HEK293T (cell line): ENCODE measurements at places on chromosomes 7 and 10.

- DNase-seq, result no peak
These were observed 5.2 kb upstream of the HOXA2 start for GRCh38 chr7:27107391-27108381.

DNA sequence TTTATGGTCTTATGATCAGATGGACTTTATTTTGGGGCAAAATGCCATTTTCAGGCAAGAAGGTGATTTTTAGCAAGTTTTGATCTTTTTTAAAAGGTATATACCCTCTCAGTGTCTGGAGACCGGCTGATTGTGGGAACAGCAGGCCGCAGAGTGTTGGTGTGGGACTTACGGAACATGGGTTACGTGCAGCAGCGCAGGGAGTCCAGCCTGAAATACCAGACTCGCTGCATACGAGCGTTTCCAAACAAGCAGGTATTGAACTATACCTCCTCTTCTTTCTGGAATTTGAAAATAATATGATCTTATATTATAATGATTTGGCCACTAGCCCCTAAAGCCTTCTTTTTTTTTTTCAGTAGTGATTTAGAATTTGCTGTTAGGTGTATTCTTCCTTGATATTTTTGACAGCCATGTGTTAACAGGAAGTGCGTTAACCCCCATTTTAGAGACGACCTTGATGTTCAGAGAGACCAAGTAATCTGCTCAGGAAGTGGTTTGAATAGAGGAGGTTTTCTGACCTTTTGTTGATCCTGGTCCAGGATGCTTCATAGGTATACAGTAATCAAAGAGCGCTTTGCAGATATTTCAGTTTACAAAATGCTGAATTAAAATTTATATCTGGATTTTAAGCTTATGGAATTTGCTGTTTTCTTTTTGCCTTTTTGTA, 6.2 kb downstream of the BUB3 start:
- DNase-seq, result no peak

DNA sequence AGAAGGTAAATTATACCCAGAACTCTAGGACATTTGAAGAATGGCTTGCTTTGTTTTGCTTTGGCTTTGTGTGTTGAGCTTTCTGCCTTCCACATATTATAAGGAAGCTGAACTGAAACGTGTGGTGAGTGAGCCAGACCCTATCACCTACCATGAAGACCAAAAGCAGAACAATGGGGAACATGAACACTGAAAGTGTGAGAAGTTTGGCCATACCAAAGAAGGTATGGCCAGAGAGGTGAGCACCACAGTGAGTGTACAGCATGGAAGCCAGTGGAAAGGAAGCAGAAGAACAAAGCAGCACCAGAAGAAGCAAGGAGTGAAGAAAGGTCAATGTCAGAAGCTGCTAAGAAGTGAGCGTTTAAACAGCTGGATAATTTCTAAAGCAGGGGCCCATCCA, 59.7 kb upstream of the CCDC71L start:
- no peak for DNase-seq

- DNase-seq, result peak; percentile 73
These were observed 312.6 kb downstream of the WDR37 start for GRCh38 chr10:1368842-1369171.

- DNase-seq, result no peak
These were observed 27.7 kb downstream of the BRAF start for GRCh38 chr7:140896996-140897395.

DNA sequence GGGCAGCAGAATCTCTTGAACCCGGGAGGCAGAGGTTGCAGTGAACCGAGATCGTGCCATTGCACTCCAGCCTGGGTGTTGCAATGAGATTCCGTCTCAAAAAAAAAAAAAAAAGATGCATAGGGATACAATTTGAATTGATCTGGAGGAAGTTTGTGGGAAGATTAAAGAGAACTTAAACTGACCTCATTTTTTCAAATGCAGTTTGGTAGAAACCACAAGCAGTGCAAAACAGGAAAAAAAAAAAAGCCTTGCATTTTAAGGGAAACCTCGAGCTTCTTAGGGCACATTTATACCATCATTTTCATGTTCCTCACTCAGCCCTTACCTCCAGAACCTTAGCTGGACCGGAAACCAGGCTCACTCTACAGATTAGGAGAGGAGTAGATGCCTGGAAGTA, 2.8 kb downstream of the KCTD7 start:
- DNase-seq, result no peak

GRCh38 chr10:42782446-42783180, at the start of gene BMS1:
Gene BMS1 (plus strand): TSS chr10:42782795. CDS start chr10:42784395, 1,600 bp downstream.
- DNase-seq, result peak; percentile 82

GRCh38 chr7:137834552-137834951, 12.2 kb downstream of the DGKI start:
- no peak for DNase-seq

DNA sequence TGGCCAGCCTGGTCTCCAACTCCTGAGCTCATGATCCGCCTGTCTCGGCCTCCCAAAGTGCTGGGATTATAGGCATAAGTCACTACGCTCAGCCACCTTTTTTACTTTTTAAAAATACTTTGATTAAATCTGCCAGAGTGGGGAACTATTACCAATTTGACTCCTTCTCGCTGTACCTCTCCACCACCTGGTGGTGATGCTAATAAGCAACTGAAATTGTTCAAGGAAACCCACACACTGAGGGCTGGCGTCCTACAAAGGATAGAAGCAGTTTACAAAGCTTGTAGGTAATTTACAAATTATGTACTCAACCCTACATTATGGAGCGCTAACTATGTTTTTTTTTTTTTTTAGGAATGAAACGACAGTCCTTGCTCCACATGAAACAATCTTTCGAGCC, 111.1 kb downstream of the CPED1 start:
- DNase-seq, result no peak

- DNase-seq, result no peak
These were observed 34.3 kb downstream of the SRPK2 start for GRCh38 chr7:105354383-105354782.

- peak; percentile 6 for DNase-seq
These were observed 928 bp upstream of the CSTF2T start for GRCh38 chr10:51700228-51700817.

GRCh38 chr7:151565541-151565940, 45.8 kb upstream of the RHEB start:
- DNase-seq, result no peak

- no peak for DNase-seq
These were observed 45.2 kb upstream of the TMEM213 start for GRCh38 chr7:138752518-138753149.

DNA sequence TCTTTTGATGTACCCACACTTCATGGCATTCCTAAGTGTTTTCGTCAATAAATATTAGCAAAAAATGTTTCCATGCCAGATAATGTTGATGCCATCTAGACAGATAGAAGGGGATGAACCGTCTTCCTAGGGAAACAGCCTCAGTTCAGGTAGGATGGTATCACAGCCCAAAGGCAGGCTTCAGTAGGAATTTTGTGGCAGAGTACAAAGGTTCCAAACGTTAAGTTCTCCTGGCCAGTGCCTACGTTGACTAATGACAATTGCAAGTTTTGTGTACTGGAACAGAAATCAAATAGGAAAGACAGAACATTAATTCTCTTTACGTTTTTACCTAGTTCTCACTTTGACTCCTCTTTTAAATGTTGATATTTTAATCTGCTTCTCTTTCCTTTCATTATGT, 75.0 kb downstream of the ZMYND11 start:
- DNase-seq, result no peak

- DNase-seq, result no peak
These were observed 91.7 kb upstream of the PITRM1 start for GRCh38 chr10:3264161-3264761.

- DNase-seq, result no peak
These were observed 49.1 kb downstream of the GATA3 start for GRCh38 chr10:8103543-8103942.

DNA sequence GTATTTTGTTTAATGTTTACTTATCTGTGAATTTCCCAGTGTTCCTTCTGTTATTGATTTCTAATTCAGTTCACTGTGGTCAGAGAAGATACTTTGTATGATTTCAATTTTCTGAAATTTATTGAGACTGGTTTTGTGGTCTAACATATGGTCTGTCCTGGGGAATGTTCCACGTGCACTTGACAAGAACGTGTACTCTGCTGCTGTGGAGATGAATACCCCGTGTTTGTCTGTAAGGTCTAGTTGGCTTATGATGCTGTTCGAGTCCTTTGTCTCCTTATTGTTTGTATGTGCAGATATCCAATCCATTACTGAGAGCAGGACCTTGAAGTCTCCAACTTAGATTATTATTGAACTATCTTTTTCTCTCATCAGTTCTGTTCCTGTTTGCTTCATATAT, 371.5 kb upstream of the MYO3A start:
- DNase-seq, result no peak

DNA sequence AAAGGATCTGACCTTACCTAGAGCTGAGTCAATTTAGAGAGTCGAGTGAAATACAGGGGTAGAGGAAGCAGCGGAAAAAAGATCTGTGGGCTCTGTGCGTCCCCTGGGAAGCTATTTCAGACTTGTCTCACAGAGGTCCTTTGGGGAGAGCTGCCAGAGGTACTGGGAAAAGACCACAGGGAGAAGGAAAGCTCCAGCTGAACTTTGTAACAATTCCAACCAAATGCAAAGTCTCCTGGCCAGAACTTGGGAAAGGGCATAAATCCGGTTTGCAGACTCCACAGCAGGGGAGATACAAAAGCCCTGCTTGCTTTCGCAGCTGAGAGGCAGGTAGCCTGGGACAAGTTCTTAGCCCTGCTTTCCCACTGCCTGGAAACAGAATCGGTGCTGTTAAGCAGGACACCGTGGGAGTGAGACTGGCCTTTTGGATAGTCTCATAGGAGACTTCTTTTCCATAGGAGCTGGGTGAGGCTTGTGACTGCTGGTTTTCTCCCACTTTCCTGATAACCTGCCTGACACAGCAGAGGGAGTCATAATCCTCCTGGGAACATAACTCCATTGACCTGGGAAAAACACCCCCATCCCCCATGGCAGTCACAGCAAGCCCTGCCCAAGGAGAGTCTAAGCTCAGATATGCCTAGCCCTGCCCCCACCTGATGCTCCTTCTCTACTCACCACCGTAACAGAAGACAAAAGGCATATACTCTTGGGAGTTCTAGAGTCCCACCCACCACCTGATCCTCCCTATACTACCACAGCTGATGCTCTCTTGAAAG, 926.2 kb downstream of the KCNMA1 start:
- no peak for DNase-seq
